ENCODE measurements at places on chromosomes 6 and 20. TPM values are rescaled to one million over a fixed set of nuclear protein-coding genes. Genes with fewer than 3 reads are reported as not detected.

Gene CFAP61
- not detected for total RNA-seq

Gene VSX1
- not detected for total RNA-seq

Gene MAFB
- total RNA-seq: 0.71 TPM

Gene MOCS1
- total RNA-seq: 12.2 TPM

Gene E2F1
- 7.5 TPM for total RNA-seq

Gene SOX12
- 8.6 TPM for total RNA-seq

Gene HCK
- total RNA-seq: not detected

Measured in myometrial cell (primary cell).